ENCODE measurements at places on chromosomes 13 and 19.

DNA sequence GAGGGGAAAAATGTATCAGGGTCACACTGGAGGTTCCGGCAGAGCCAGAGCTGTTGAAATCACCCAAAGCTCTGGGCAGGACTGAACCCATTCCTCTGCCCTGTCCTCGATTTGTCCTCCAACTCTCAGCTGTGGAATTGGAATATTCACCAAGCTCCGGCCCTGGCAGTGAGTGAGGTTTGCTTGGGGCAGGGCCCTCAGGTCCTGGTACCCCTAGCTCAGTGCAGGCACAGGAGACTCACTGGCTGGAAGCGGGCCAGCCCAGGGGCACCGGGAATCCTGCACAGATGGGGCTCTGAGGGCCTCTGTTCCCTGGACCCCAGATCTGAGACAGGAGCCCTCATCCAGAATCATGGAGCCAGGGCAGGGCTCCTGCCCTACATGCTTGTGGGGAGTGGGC is 1322.3 kb downstream of the UQCRFS1 start:
- no peak for DNase-seq

DNA sequence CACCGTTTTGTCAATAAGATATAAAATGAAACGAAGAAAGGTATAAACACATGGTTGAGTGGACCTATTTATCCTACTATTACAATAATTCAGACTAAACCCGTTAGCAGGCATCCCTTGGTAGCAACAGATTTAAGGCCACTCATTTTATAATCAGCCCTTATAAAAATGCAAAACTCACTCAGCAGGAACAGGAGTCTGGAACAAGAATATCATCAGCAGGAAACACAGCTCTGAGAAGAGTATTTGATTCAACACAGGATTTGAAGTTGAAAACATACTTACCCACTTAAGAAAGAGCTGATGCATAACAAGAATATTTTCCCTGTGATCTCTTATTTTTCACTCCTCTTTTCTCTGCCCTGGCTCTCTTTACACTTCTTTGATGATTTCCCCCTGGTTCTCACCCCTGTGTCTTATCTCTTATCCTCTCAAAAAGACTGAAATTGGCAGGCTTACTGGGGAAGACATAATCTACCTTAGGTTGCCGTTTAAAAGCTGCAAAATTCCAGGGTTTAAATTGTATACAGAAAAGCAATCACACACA is 1722.7 kb downstream of the SLITRK5 start:
- DNase-seq: no peak

DNA sequence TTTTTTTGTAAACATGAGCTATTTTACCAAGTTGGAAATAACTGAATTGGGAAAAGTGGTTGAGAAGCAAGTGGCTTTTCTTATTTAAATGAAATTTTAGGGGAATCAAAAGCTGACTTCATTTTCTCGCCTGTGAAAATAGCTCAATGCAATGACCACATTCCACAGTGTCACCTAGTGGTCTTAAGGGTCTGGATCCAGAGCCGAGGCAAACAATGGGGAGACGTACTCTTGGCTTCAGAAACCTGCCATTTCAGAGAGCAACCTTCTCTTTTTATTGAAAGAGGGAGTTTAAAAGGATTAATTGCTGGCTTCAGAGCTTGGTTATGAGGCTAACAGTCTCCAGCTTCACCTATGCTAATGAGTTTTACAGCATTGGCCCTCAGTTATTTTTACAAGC is 39.7 kb upstream of the RXFP2 start:
- no peak for DNase-seq

DNA sequence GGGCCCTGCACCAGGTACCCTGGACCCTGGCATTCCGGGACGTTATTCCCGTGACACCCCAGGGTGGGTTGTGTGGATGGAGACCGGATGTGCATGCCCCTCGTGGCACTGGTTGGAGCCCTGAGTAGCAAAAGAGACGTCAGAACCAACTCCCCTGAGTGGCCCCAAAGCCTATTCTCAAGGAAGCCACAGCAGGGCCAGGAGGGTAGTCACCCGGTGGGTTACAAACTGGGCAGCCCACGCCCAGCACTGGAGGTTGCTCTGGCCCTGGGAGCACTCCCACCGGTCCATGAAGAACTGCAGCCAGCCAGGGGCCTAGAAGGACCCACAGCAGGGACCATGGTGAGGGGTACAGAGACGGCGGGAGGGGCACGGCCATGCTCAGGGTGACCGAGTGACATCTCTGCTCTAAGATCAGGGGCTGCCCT is 7.5 kb downstream of the KLF16 start:
- DNase-seq: no peak

DNA sequence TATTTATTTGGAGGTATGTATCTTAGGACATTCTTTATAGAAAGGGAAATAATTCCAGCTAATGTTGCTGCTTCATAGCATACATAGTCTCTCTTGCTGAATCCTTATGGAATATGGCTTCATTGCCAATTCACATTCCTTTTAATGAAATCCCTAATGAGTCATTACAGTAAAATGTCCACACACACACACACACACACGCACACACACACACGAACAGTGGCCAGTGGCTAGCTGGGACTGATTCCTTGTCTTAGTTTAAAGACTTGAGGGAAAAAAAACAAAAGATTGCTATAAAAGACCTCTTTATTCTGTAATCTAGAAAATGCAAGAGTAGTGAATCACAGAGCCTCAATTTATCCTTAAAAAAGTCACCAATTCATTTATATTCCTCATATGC is 301.6 kb downstream of the SLITRK6 start:
- peak; percentile 95 for DNase-seq

- DNase-seq: no peak
These were observed 8.8 kb upstream of the ZNF541 start for GRCh38 chr19:47581605-47582319.

- peak; percentile 87 for DNase-seq
These were observed 47.4 kb downstream of the ZFP14 start for GRCh38 chr19:36331353-36332228.

- no peak for DNase-seq
These were observed 200.5 kb downstream of the UQCRFS1 start for GRCh38 chr19:29012457-29012856.

DNA sequence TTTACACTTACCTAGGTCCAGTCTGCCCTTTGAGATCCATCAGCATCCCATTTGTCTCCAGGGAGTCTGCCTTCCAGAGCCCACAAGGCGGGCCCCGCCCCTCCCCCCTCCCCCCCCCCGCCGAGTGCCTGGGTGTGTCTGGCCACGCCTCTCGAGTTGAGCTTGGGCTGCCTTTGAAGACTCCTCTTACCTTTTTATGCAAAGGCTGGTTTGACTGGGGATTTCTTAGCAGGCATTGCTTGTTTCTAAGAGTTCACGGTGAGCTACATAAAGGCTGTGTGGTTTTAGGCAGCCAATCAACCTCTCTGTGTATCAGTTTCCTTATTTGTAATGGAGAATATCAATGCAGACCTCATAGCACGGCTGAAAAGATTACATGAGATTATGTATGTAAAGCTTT is 11.3 kb downstream of the GPR12 start:
- no peak for DNase-seq

- no peak for DNase-seq
These were observed 363 bp downstream of the CACNA1A start for GRCh38 chr19:13505761-13506470.

- no peak for DNase-seq
These were observed 471 bp downstream of the DACH1 start for GRCh38 chr13:71866335-71867130.
